Activated CD8-positive, alpha-beta memory T cell treated with anti-CD3 and anti-CD28 coated beads for 1 hour (primary cell): ENCODE measurements at places on chromosomes 11 and 22.

DNA sequence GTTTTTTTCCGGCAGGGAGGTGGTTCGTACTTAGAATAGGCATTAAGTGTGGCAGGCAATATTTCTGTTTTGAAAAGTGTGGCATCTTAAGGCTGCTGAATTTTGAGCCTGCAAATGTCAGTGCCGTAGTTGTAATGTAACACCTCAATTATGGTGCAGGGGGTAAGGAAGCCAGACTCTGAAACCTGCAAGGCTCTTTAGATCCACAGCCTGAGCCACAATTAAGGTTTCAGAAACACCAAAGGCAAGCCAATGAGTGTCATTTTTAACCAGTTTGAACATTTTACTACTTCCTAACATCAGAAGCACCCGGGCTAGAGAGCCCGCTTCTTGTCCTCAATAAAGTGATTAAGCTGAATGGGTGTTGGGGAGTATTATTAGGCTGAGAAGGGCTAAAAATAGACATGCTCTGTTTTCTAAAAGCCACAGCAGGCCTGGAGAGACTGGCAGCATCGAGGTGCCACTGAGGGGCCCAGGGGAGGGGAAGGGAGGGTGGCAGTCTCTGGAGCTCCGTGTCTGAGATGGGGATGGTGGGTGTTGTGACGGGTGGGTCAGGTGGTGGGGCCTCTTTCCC lies 113.4 kb downstream of the ZBTB16 start:
- no peak for DNase-seq

DNA sequence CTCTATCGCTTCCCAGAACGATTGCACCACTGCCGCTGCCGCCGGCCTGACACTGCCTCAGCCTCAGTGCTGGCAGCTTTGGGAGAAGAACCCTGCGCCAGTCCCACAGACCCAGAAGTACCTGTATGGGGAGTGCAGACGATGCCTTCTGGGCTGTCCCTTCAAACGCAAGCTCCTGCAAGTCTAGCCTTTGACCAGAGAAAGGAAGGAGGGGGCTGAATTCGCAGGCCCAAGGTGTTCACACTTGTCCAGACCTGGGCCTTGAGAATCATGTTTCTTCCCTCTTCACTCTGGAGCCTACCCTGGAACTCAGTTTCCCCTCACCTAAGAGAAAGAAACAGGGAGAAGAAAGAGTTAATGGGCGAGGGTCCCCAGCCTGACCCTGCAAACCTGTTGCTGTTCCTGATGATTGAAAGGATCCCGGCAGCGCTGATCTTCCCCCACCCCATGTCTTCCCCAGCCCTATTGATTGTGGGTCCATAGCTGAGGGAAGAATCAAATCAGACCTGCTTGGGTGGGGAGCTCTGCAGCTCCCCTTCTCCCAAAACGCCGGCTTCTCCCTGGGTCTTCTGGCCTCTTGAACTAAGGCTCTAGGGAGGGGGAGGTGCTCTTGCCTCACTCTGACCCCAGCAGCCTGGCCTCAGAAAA lies 786 bp upstream of the MCAM start:
- no peak for DNase-seq

DNA sequence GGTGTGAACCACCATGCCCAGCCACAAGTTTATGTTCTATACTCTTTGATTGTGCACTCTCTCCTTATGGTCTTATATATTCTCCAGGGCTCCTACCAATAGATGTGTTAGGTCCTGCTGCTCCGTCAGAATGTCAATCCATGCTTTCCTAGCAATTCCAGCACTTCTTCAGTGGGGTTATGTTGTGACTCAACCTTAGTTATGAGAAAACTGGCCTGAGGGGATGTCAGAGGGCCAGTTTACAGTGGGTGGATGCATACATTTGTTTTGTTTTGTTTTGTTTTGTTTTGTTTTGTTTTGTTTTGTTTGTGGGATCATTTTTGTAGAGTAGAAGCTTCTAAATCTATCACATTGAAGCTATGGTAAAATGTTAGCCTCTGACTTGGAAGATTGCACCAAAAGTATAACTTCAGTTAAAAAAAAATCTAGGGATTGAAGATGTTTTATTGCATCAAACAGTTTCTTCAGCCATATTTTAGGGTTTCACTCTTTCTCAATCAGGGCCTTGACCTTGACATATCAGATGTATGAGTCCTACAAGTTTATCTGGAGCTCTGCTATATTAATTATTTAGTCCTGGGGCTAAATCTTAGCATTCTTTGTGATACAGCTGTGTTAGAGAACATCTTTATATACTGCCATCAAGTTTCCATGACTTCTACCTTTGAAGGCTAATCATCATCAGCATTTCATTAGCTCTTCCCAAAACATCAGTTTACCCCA lies 191.6 kb upstream of the CNTN5 start:
- no peak for DNase-seq

- no peak for DNase-seq
Observed at GRCh38 chr11:133271206-133271605, 261.1 kb downstream of the OPCML start.

GRCh38 chr11:62572431-62572830 lies 1.3 kb downstream of the EEF1G start:
- DNase-seq = no peak

DNA sequence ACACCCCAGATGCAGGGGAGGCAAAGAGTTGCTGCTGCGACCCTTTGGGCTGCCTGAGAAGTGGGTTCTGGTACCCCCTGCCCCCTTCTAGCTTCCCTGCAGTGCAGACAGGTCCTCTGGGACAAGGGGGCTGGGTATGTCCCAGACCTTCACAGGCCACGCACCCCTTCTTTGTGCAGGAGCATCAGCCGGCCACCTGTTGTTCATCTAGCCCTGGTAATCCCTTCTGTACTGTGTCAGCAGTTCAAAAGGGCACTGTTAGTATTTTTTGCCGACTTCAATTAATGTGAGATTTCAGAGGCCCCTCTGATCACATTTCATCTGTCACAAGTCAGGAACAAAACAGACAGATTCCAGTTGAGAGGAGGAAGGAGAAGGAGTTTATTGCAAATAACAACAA lies 49.9 kb downstream of the ALX4 start:
- DNase-seq = no peak

DNA sequence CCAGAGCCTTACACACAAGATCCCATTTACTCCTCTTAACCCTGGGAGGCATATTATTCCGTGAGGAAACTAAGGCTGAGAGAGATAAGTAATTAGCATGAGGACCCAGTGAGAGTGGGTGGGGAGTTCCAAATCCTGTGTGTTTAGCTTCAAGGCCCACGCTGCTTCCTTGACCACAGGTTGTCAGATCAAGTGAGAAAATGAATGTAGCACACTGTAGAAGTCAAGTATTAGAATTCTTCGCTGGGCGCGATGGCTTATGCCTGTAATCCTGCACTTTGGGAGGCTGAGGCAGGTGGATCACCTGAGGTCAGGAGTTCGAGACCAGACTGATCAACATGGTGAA lies 3.8 kb downstream of the CYB561A3 start:
- no peak for DNase-seq

DNA sequence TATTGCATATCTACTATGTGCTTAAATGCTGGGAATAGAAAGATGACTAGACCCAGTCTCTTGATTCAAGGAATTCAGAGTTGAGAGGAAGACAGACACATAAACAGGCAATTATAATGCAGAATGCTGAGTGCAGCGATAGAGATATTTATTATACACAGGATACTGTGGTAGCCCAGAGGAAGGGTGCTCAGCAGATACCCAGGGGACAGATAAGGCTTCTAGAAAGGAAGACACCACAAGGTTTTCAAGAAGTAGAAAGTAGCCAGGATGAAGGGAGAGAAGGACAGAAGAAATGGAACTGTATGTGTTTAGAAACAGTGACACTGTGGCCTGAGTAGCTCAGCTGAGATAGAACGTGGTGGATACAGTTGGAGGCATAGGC lies 79.4 kb upstream of the NNMT start:
- DNase-seq = no peak

DNA sequence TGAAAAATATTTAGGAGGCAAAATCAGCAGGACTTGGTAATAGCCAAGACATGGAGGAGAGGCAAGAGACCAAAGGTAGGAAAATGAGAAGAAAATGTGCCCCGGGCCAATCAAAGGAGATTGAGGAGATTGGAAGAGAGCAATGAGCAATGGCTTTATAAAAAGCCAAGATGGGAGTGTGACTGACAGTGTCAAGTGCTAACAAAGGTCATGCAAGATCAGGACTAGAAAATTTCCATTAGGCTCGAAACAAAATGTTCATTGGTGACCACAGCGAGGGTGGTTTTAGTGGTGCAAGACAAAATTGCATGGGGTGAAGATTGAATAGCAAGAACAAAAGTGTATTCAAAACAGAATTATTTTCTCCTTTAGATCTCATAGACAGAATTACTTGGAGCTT lies 45.2 kb upstream of the TBCEL start:
- DNase-seq = no peak

DNA sequence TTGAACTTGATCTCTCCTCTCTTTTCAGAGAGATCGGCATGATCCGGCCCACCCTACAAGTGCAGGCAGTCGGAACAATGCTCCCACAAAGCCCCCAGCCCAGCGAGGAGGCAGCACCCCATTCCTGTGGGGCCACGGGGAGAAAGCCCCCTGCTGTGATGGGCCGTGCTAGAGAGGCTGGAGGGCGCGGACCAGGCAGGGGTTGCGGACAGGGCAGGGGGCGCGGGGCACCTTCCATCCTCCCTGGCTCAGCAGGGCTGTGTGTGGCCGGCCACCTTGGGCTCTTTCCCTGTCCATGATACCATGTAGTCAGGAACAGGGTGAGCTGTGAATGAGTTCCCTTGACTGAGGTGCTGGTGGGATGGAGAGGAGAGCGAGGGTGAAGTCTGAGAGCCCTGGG lies 379.8 kb downstream of the BRD1 start:
- no peak for DNase-seq

DNA sequence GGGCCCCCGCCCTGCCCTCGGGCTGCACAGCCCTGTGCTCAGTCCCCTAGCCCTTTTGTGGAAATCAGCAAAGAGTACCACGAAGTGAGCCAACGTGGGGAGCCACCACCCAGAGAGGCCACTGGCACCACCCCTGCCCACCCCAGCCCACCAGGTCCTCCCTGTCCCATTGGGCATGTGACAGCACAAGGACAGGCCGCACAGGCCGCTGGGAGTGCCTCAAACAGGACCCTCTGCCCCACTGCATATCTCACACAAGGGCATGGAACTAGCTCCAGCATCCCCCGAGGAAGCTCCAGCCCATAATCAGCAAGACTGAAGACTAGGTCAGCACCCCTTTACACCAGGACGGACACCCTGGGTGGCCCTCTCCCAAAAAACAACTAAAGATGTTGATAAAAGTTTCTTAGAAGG lies 29.7 kb downstream of the GNB1L start:
- DNase-seq = no peak

- no peak for DNase-seq
Observed at GRCh38 chr22:36770513-36771231, 5.2 kb downstream of the IFT27 start.

DNA sequence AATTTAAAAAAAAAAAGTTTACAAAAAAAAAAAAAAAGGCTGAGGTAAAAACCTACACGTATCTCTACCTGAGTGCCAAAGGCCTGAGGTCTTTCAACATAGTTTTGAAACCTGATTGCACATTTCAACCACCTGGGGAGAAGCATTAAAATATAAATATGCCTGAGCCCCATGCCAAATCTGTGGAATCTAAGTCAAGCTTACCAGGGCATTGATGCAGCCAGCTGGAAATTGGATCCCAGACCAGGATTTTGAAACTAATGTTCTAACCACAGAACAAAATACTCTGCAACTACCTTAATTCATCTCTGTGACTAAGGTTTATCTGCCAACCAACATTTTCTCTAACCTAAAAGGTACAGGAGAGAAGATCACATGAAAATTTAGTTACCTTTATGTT lies 38.8 kb upstream of the CHRNA10 start:
- DNase-seq = no peak

DNA sequence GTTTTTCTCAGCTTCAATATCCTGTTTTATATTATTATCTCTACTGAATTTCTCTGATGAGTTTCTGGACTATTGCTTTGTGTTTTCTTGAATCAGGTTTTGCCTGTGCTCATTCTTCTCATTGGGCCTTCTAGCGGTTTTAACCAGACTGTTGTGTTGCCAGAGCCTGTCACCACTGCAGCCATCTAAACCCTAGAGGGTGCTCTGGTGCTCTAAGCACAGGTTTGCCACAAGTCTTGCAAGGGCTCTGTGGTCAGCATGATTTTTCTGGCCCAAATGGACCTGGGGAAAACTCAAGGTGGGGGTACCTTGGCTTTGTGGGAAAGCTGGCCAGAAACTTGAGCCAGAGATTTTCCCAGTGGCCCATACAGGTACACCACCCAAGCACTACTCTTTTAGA lies 52.4 kb upstream of the TYR start:
- no peak for DNase-seq

DNA sequence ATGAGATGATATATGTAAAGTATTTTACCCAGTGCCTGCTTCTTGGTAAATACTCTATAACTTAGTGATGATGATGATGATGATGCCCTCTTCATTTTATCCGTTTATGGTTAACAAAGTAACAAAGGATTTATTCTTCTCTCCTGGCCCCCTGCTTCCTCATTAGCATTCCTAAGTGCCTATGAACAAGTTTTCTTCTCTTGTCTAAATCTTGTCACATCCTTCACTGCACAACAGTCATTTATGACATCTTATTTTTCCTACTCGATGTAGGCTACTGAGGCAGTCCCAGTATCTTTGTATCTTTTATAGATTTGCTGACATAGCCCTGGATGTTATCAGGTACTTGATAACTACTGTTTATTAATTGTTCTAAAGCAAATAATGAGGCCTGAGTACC lies 754.4 kb upstream of the ARHGAP42 start:
- no peak for DNase-seq

GRCh38 chr11:434496-434895 lies 7.3 kb downstream of the ANO9 start:
- no peak for DNase-seq

DNA sequence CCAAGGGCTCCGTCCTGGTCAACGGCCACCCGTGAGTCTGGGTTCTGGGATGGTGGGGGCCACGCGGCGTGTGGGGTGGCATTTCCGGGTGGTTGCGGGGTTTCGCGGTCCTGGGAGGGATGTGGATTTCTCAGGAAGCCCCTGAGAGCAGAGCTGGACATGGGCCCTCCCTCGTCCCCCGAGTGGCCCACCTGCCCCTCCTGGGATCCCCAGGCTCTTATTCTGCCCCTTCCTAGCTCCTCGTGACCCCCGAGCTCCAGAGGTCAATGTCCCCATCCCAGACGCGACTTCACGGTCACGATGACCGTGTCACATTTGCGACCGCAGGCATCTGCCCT lies 4.4 kb downstream of the MUC5AC start:
- DNase-seq = no peak

DNA sequence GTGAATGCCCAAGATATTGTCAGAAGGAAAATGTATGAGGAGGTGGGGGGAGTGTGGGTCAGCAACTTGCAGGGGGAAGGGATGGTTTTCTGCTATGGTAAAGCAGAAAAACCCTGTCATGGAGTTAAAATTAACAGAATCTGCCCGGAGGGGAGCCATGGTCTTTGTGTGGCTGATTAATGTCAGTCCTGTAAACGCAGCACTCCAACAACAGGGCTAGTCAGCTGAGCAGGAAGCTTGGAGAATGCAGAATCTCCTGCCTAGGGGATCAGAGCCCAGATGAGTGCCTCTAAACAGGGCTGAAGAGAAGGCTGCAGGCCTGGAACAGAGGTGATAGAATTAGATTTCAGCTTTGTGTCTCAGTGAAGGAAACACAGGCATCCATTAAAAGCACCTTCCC lies 140.9 kb upstream of the MTNR1B start:
- no peak for DNase-seq

- DNase-seq = no peak
Observed at GRCh38 chr22:31107894-31108218, 488 bp upstream of the SELENOM start.
